ENCODE measurements at places on chromosomes 2 and 18. TPM values are rescaled to one million over a fixed set of nuclear protein-coding genes. Genes with fewer than 3 reads are reported as not detected.

DNA sequence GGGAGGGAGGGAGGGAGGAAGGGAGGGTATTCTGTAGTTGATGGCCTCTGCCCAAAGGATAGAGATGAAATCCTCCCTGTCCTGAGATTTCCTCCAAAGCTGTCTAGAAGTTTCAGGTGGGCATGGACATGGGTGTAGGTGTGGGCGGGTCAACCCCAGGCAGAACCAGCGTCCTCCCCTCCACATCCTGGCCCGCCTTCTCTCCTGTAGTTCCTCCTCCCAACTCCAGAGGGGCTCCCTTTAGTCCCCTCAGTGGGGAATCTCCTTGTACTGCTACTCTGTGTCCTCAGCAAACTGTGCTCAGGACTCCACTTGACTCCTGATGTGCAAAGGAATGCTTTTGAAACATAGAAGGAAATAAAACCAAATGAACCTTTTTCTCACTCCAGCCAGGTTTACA is 88.1 kb downstream of the MRPS9 start:
- DNase-seq = no peak

Gene PRKRA
- total RNA-seq = 63.9 TPM

Gene PDE11A
- total RNA-seq = 1.3 TPM

- DNase-seq = peak; percentile 78
Measured at GRCh38 chr2:100291152-100291970, 30.9 kb downstream of the LONRF2 start.

Gene TMEM198
- 2.0 TPM for total RNA-seq

DNA sequence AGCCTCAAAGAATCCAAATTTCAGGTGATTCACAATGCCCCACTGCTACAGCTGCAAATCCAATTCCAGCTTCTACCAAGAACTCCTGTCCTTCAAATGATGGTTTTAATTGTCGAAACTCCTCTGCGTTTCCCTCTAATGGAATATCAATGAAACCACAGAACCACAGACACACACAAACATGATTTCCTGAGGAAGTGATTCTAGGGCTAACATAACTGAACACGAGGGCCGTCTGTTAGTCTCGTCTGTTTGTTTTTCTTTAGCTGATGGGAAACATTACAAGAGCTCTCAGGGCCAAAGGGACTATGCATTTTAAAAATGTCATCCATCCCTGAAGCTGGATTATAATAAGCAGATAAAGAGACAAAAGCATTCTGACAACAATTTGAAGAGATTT is 59.4 kb downstream of the RNF152 start:
- DNase-seq = no peak

Gene ERBB4
- 3.2 TPM for total RNA-seq

Gene INHBB
- 0.74 TPM for total RNA-seq

DNA sequence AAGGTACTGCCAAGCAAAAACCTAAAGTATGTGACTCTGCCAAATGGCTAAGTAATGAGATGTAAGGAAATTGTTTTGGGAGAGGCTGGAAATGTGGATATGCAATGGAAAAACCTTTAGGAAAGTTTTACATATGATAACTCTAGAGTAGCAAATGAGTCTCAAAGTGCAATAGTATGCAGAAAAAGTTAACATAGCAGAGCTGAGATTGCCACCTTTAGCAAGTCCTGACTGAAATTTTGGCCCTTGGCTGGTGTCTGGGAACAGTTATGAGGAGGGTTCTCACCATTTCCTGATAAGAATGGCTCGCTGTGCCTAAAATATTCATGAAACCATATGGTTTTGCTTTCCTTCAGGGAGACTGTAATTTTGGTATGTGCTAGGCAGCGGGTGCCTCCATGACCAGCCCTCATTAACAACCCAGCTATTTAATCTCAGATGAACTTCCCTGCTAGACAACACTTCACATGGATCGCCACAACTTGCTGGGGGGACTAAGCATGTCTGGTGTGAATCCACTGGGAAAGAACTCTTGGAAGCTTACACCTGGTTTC is 72.3 kb upstream of the ERBB4 start:
- DNase-seq = no peak

GRCh38 chr2:217573571-217573970 is 429.2 kb downstream of the TNS1 start:
- no peak for DNase-seq

Gene RAX
- not detected for total RNA-seq

Gene DNER
- total RNA-seq = 4.4 TPM

Gene SF3B1
- 622 TPM for total RNA-seq

All from urinary bladder (tissue), 4 donors.